ENCODE measurements at places on chromosomes 2 and 18. TPM values are rescaled to one million over a fixed set of nuclear protein-coding genes. Genes with fewer than 3 reads are reported as not detected.
A peak's percentile ranks its signal among the peaks of the same experiment; 100 is the strongest.

SMYD5 gene
- 18.4 TPM for total RNA-seq

MLPH gene
- 60.1 TPM for total RNA-seq

NT5C1B gene
- total RNA-seq, result not detected

UGT1A4 gene
- not detected for total RNA-seq

ASAP2 gene
- 28.2 TPM for total RNA-seq

PROKR1 gene
- 0.22 TPM for total RNA-seq

RBM43 gene
- total RNA-seq, result 13.6 TPM

NDUFS1 gene
- total RNA-seq, result 51.3 TPM

AQP4 gene
- total RNA-seq, result not detected

CYP26B1 gene
- total RNA-seq, result 31.7 TPM

SF3B6 gene
- 93.1 TPM for total RNA-seq

FHOD3 gene
- total RNA-seq, result 25.9 TPM

TNFAIP6 gene
- total RNA-seq, result 6.6 TPM

REEP1 gene
- total RNA-seq, result 2.1 TPM

GALNT14 gene
- total RNA-seq, result 0.21 TPM

DNA sequence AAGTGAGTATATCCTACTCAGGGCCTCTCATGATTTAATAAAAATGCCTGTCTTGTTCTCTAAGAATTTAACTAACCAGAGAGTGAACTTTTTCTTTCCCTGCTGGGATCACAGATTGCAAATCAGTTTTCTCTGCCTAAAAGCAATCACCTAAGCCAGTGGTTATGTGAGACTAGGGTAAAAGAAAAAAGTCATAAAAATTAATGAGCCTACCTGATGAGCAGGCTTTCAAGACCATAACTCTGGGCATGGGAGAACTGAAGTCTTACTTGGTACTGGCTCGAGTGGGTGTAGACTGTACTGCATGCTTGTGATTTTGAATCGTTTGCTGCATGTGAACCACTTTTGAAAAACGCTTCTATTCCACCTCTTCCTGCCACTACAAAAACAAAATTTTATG, 1677.0 kb upstream of the LRRTM1 start:
- DNase-seq, result no peak

DNA sequence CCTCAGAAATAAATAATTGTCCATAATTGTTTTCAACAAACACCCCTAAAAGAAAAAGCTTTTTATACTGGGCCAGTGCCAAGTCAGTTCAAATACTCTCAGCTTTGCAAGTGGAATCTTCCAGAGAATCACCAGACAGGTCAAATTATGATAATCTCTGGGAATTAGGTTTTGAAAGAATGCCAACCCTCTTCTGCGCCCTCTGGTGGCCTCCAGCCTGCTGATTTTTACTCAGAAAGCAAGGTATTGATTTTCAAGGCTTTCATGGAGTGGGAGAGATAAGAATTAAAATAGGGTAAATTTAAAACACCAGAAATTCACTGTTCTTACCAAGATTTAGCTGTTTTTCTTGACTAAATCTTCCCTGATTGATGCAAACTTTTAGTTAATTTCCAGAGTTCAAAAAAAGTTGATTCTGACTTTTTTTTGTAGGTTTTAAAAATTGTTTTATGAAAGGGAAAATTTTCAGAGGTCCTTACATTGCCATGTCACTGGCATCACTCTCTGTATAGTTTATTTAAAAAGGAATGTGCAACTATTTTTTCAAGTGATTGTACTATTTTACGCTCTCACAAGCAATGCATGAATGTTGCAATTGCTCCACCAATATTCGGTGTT, 282.9 kb upstream of the TNP1 start:
- DNase-seq, result no peak

DNA sequence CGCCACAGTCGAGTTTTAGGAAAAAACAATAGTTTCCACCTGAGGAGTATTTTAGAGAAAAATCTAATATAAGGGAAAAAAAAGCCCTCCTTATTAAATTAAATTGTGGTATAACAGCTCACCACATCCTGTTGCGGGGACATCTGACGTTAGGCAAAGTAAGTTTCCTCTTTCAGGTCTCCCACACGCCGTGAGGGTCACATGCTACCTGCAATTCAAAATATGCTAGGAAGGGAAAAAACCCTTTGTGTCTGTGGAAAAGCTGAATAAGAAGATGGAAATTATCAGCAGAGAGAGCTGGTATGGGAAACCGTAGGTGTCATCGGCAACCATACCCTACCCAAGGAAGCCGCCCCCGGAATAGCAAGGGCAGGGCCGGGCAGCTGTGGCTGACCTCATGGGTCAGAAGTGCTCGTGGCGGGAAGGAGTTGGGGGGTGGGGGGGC, 128.0 kb downstream of the NFATC1 start:
- DNase-seq, result no peak

GRCh38 chr2:25981596-25982272, 563 bp downstream of the KIF3C start:
- no peak for DNase-seq

- DNase-seq, result no peak
Observed at GRCh38 chr2:98907966-98908905, 27.8 kb downstream of the CRACDL start.

- DNase-seq, result no peak
Observed at GRCh38 chr2:236943841-236944513, 141.7 kb upstream of the COPS8 start.

DNA sequence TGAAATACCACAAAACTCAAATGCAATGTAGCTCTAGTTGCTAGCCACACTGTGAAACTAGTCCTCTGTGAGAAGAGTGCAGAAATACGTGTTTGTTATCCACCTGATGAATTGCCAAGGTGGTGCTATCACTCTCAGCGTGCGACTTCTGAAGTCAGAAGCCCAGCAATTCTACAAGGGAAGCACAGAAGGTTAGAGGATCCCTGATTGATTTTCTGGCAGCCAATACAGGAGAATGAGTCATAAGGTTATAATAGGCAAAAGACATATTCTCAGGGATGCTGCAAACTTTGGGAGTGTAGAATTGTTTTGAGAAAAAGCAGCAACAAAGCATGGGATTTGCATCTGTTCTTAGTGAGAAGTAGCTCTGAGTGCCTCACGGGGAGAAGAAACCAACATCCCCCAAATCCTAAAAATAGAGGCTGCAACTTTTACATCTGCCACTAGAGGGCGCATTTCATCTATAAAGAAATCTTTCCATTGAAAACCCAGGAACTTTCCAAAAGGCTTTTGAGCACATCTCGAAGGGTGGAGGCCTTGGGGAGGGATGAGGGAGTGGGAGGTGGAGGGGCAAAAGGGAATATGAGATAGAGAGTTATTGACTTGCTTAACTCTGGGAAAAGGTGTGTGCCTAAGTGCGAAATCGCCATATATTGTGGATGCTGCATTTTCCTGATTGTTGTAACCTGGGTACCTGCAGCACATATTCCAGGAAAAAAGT, 78.0 kb downstream of the TMEM182 start:
- DNase-seq, result peak; percentile 70

DNA sequence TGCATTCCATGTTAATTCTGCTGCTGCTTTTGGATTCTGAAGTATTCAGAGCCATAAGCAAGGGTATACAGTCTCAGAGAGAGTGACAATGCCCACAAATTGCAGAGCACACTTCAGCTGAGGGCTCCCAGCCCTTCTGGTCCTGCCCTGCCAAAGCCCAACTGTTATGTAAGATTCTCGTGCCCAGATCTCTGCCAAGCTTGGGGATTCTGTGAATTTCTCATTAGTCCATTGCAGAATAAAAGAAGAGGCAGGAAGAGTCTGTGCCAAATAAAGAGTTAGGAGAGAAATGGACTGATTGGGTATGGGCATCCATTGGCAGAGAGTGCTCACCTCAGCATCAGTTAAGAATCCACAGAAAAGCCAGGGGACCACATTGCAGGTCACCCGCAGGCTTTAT, 112.0 kb upstream of the PNPT1 start:
- no peak for DNase-seq

DNA sequence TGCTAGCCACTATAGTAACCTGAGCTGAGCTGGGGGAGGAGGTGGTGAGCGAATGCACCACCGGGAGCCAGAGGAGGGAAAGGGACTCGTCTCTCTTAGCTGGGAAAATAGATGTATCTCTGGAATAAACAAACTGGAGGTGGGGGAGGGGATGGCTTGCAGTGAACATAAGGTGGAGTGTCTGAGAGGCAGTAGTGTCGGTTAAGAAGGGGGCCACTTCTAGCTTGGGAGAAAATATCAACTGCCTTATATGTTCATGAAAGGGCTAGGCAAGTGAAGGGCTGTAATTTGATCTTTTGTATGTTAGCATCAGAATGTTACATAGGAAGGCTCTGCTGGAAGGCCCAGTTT, 2.2 kb downstream of the SETBP1 start:
- DNase-seq, result peak; percentile 30

- DNase-seq, result no peak
Observed at GRCh38 chr2:242030858-242031257, 161.3 kb downstream of the RTP5 start.

GRCh38 chr2:63861220-63861822, 19.6 kb downstream of the UGP2 start:
- DNase-seq, result peak; percentile 33

DNA sequence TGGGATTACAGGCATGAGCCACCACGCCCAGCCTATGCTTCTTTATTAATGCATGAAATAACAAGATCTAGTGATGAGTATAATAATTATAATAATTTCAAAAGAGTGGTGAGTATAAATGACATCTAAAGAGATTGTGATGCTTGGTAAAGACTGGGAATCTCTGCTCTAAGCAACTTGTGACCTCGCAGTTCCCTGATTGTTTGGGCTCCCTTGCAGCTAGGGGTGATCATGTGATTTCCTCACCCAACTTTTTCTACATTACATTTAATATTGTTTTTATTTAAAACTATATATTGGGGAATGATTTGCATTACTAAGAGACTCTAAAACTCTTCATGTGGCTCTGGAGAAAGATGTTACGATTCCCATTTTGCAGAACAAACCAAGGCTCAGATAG, 4.1 kb upstream of the PPM1B start:
- no peak for DNase-seq

DNA sequence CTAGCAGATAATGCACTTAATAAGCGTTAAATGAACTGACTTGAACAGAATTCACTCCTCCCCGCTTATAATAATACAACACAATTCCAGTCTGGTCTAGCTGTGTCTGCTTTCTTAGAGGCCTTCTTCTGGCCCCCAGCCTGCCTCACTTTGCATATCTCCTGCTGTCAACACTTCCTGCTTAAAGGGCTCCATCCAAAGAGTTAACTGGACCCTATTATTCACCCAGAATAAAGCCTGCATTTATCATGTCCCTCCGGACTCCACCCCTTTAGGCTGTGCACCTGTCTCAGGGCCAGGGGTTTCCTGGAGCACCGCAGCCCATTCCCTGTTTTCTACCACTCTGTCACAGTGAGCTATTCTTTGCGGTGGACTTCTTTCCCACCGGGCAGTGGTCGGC, 292.8 kb upstream of the FBXO11 start:
- no peak for DNase-seq

GRCh38 chr2:25548601-25549000, 124.8 kb downstream of the DTNB start:
- DNase-seq, result no peak
